Smooth muscle cell of the brain vasculature (primary cell): ENCODE measurements at places on chromosomes 2 and 18.

GRCh38 chr18:56812674-56813073 lies 161.5 kb downstream of the WDR7 start:
- no peak for DNase-seq

DNA sequence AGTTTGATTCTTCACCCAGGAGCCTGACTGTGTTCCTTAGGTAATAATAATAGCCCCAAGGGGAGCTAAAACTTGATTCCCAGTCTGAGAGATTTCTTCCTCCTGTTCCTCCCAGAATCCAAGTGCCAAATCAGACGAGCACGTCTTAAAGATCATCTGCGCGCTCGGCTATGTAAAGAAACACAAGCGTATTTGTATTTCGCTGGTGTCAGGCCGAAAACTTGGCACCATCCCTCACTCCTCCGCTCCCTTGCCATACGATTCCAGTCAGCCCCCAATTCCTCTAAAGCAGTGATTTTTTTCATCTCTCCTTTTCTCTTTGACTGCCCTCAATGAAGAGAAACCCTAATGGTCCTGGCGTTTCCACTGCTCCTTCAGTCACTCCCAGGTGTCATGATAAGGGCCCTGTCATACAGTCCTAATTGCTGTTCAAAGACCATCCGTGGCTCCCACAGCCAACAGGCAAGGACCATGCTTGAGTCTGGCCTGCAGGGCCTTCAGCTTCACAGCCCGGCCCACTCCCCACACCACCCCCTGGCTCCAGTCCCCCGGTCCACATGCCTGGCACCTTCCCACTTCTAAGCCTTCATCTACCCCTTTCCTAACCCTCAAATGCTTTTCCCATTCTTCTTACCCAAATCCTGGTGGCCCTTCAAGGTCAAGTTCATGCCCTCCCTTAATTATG lies 130.8 kb upstream of the ID2 start:
- DNase-seq: no peak

GRCh38 chr2:143803936-143804335 lies 674.7 kb downstream of the ARHGAP15 start:
- no peak for DNase-seq

GRCh38 chr18:56286775-56287325 lies 351.5 kb downstream of the TXNL1 start:
- no peak for DNase-seq

- DNase-seq: no peak
Observed at GRCh38 chr18:33051407-33051806, 278.6 kb upstream of the KLHL14 start.

GRCh38 chr2:46748735-46749531 lies 166.7 kb downstream of the MCFD2 start:
- DNase-seq: peak; percentile 47

DNA sequence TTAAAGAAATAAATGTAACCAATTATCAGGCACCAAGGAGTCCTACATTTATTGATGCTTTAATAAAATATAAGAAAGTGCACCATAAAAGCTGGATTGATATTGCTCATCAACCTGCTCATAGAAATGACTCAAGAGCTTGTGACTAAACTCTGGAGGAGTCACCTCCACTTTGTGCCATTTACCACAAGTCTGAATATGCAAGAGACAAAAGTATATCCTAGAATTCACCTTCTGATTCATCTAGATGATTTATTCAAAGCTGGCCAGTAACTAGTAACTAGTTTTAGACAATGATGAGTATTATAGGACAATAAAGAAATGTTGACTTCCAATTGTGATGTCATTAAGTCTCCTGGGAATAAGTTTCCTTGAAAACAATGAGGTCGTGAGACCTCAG lies 146.0 kb upstream of the SOX11 start:
- no peak for DNase-seq

DNA sequence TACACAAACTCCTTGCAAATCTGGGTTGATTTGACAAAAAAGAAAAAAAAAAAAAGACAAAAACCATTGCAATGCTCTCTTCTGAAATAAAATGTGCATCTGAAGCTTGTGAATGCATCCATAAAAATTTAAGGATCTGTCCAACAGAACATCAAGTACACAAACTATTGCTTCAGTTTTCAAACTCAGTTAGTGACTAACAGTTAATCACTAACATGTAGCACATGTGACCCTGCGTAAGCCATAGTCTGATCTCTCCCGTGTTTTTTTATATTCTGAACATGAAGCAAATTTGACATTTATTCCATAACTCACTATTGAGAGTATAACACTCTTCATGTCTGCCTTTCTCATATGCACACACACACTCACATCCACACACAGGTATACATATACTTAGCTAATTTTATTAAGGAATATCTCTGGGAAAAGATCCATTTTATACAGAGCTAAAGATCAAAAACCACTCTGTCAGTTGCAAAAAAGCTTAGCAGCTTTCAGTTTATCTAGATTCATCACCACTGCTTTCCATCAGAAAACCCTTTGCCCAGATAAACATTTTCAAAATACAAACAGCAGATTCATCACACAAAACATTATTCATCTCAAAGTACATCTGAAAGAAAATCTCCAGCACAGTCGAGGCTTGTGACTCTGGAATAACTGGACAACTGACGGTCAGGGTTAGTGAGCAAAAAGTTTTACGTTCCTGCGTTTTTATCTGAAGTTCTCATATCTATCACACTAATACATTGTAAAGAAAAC lies 1000.4 kb upstream of the ACVR2A start:
- no peak for DNase-seq

GRCh38 chr18:51437280-51438271 lies 240.1 kb upstream of the MEX3C start:
- no peak for DNase-seq

- DNase-seq: no peak
Observed at GRCh38 chr2:120275617-120276400, 23.2 kb downstream of the RALB start.

DNA sequence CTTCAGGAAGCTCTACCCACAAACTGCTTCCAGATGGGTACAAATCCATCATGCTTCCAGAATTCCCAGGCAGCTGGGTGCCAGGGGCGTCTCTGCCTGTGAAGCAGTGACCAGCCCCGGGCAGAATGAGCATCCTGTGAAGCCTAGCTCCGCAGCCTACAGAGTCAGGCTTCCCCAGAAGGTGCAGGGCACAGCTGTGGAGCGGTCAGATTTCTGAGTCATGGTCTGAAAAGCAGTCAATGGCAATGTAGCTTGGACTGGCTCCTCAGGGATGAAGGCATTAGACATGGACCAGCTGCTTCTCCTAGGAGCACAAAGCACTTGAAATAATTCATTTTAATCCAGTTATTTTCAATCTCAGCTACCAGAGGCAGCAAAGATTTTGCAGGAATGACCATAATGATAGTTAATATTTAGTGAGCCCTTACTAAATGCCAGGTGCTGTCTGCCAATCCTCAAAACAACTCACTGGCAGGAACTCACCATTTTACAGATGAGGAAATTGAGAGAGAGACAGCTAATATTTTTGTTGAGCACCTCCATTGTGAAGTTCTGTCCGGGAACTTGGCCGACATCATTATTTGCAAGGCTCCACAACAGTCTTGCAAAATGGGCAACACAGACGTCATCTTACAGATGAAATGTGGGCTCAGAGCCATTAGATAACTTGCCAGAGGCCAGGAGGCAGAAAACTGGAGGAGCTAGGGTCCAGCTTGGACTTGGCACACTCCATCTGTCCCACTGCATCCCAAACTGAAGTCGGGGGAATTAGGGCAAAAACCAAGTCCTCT lies 31.7 kb downstream of the ACMSD start:
- no peak for DNase-seq

- DNase-seq: no peak
Observed at GRCh38 chr2:137508739-137509384, 455.4 kb upstream of the HNMT start.

DNA sequence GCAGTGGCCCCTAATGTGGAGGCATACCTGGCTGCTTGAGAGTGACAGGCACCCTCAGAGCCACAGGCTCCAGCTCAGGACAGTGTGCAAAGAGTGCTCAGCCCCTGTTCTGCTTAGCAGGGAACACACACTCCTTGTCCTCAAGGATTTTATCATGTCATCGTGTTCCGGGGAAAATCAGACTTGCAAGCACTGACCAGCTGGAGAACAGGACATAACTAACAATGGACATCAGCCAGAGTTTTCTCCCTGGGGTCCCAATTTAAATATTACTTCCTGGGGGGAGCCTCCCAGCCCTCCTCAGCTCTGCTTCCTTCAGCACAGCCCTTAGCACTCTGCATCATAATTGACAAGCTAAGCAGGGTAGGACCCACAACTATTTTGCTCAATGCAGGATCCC lies 175.4 kb upstream of the ACAA2 start:
- DNase-seq: no peak

- DNase-seq: no peak
Observed at GRCh38 chr2:39629646-39630045, 36.1 kb upstream of the TMEM178A start.

DNA sequence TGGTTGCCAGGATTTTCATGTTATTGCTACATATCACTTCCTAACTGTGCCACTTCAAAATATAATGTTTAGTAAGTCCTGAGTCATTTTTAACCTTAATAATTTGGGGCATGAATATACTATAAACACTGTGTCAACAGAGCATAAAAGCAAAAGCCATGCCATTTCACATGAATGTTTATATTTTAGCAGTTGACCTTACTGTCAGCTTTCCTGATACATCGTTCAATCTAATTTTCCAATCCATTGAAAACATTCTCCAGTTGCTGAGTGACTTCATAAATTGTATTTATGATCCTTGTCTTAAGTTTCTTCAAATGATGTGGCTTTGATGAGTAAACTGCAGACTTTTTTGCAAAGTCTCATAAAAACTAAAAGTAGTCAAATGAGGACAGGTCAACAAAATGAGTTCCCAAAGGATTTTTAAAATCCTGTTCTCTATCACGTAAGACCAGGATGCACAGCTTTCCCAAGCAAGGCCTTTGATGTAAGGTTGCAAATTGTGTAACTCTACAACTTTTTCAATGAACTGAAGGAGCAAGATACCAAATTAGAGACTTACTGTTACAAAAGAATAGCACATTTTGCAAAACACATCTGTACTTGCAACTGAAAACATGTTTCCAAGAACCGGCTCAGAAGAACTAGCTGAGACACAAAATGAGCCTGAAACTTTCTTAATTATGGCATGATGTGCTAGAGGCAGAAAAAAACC lies 117.7 kb downstream of the SATB2 start:
- no peak for DNase-seq

- DNase-seq: no peak
Observed at GRCh38 chr2:178213991-178214390, 19.7 kb downstream of the OSBPL6 start.

GRCh38 chr2:164260506-164260905 lies 360.8 kb downstream of the GRB14 start:
- no peak for DNase-seq

GRCh38 chr2:11430729-11431128 lies 35.2 kb downstream of the E2F6 start:
- no peak for DNase-seq

DNA sequence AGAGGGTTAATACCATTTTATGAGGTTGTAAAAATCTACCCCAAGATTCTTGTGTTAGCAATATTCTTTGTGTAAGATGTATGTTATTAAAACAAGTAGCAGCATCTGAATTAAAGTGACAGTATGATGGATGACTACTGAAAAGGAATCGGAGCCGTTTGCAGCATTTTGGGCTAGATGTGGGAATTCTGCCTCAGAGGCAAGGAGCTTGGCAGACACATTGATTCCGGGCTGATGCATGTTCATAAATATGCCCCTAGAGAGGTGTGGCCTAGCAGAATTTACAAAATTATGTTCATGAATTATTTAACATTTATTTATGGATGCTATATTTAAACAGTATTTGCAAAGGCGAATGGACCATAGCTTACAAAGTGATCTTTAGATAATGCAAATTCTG lies 389.0 kb upstream of the ETAA1 start:
- DNase-seq: no peak

GRCh38 chr18:55491616-55492015 lies 96.4 kb downstream of the TCF4 start:
- no peak for DNase-seq

DNA sequence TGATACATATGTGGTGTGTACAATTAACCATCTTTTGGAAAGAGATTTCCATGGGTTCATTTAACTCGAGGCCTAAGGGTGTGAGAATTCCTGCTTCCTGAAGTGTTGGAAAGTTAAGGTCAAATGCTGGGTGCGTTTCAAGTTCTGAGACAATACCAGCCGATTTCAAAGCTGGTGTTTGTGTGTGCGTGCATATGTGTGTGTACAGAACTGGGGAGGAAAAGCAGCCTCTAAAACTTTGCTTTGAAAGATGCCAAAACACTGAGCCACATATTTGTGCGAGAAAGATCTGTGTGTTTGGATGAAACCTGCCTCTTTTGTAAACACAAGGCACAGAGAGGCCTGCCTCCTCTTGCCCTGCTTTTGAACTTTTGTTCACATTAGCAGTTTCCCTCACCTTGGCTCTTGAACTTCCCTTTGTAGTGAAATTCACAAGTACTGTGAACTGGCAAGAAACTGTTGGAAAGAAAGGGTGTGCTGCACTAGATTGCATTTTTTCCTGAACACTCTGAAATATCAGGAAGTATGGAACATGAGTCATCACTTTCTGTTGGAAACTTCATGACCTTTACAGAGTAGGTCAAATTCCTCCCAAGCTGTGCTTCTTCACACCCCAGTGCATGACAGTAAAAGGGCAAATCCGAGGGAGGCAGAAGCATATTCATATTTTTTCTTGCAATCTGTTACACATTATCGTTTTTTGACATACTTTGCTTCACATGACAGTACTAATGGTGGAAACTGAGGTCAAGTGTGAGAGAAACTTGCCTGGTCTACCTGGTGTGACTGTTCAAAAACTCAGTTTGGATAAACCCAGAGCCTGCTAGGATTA lies 20.0 kb upstream of the CAVIN2 start:
- peak; percentile 79 for DNase-seq

- DNase-seq: no peak
Observed at GRCh38 chr2:2590141-2590540, 259.1 kb upstream of the MYT1L start.

DNA sequence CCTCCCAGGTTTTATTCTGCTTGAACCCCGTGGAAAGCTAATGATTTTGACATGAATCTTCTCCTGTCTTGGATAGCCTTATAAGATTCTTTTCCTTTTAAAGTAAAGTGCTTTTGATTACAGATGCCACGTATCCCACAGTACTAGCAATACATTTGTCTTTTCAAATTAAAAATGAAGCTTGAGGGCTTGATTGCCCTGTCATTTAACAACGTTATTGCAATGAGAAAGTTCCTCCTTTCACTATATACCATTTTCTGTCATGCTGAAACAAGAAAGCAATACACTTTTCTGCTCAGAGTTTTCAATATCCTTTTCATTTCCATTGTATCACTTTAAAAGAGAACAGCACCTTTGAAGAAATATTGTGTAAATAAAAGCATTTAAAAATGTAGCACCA lies 814.7 kb downstream of the LRP1B start:
- DNase-seq: no peak
